ENCODE measurements at places on chromosomes 6 and 20.

DNA sequence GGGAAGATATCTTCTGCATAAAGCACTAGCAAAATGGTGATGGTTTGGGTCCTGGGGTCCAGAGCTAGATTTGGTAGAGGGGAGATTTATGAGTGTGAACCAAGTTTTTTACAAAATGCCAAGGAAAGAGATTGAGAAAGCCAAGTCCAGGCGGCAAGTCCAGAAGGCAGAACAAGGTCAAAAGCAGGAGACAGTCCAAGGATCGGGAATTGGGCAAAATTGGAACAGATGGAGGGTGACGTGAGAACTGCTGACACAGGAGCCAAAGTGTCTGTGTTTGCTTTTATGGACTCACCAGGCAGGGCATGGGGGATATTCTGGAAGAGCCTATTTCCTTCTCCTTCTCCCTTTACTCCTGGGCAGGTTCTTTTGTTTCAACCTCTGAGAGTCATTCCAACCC is 4.1 kb downstream of the NHLRC1 start:
- no peak for DNase-seq

GRCh38 chr20:51337126-51337805 is 205.3 kb downstream of the NFATC2 start:
- DNase-seq = no peak

DNA sequence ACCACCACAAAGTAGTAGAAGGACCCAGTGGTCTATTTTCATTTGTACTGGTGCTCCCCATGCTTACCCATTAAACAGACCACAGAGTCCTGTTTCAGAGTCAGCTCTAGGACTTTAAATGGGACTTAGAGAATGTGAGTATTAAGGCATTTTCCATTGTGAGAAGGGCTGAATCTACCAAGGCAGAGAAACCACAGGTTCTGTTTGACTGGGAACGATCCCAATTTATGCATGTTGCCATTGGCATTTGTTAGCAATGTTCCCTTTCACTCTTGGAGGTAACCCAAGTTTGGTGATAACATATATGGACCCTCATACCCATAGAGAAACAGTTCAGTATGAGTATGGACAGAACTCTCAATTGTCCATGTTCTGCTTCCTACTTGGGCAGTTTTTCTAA is 672.8 kb downstream of the KIF16B start:
- no peak for DNase-seq

DNA sequence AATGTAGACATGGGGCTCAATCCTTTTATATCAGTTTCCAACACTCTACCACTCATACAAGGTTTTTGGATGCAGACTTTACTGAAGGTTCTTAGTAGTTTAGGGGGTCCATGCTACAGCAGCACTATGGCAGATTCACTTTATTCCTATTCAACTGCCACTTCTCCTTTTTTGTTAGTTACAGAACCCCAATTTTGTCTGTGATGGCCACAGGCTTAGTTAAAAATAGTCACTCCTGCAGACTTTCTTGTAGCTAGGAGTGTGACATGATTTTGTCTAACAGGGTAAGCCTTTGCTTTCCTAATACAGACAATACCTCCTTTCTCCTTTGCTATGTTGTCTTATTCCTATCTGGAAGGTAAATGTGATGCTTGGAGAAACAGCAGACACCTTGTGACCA is 90.0 kb upstream of the SLC24A3 start:
- DNase-seq = no peak

- no peak for DNase-seq
Measured at GRCh38 chr6:131003488-131004386, 59.3 kb downstream of the EPB41L2 start.

GRCh38 chr6:124772733-124773319 is 189.4 kb upstream of the RNF217 start:
- no peak for DNase-seq

DNA sequence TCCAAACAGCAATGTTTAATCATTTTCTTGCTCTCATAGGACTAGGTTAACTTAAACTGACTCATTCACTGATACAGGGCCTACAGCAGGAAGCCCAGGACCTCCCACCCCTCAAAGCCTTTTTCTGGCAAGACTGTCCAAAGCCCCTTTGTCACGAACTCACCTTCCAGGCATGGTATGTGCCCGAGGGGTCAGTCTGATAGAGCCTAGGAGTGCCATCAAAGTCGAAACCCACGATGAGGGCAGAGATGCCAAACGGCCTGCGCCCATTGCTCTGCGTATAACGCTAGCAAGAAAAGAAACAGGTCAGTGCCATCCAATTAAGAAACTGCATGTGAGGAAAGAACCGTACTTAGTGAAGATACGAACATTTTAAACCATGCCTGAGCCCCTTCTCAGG is 4.3 kb downstream of the PSMA7 start:
- no peak for DNase-seq

GRCh38 chr6:42979523-42980177 is 669 bp upstream of the PEX6 start:
- no peak for DNase-seq

GRCh38 chr6:157911278-157911677 is 70.4 kb upstream of the SYNJ2 start:
- DNase-seq = no peak

DNA sequence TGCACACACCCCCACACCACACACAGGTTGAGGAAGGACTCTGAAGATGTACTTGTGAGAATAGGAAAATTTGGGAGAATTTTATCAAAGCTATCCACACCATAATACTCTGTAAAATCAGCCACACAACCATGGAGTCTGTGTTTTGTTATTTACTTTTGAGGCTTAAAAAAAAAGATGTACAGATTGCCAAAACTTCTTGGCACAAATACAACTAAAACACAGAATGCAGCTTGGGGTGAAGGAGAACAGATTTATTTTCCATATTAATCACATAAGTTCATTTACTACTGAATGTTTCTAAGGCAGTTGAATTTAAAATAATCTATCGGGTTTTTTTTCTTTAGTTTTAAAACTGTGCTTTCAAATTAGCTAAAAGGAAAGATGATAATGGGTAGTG is 32.8 kb upstream of the KCNQ5 start:
- no peak for DNase-seq

DNA sequence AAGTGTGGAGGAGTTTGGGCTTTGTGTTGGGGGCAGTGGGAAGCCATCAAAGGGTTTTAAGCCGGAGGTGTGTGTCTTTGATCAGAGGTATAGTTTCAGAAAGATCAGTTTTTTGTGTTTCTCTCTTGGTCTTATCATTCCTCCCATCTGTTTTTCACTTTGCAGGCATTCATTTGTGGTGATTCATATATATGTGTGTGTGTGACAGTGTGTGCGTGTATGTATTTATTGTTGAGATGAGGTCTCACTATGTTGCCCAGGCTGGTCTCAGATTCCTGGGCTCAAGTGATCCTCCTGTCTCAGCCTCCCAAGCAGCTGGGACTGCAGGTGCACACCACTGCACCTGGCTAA is 11.1 kb upstream of the SERINC3 start:
- no peak for DNase-seq

GRCh38 chr6:101202867-101203374 is 190.6 kb upstream of the GRIK2 start:
- DNase-seq = no peak

DNA sequence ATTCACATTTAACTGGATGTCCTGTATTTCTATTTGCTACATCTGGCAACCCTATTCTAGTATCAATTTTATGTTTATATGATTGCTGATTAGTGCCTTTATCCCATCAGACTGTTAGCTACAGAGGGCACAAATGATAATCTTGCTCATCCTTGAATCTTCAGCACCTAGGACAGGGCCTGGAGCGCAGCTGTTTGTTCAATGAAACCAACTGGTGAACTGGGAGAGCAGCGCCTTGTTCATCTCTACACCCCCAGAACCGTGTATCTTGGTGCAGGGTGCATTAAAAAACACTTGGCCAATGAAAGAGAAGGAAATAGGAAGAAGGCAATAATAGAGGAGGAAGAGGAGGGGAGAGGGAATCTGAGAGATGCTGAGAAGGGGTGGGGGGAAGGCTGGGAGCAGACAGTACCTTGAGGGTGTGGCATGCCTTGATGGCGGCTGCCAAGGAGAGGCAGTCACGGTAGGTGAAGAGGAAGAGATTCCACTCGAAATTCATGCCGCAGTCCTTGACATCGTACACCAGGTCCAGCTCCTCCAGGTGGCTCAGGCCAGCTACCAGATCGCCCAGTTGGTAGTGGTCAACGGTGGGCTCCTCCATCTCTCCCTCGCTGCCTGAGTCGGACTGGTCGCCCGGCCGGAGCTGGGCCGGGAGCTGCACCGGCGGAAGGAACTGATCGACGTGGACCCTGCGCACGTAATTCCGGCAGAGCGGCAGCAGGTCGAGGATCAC is 15.5 kb downstream of the TMEM151B start:
- no peak for DNase-seq

DNA sequence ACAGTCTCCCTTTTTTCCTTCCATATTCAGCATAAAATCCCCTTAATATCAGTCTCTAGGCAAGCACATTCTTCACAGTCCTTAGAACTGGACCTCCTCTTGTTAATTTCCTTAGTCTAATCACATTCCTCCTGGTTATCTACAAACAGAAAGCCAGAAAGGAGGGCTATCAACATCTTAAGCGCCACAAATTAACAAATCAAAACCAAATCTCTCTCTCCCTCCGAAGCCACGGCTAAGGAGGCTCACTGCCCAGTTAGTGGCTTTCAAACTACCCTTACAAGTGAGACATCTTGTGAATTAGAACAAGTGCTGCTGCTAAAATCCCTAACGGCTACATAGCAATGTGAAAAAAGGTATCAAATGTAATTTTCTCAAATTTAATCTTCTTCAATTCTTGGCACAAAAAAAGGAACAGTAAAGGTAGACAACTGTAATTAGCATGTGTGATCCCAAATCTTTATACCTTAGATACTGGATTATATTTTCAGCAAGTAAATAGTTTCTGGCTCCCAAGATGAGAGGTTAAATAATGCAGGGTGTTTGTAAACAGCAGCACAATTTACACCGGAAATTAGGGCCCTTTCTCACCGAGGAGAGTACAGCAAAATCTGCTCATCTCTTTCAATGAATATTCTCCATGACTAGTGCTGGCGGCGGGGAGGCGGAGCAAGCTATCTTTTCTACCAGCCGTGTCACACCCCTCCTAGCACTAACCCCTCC is 1.4 kb upstream of the TRIM39 start:
- DNase-seq = peak; percentile 75

DNA sequence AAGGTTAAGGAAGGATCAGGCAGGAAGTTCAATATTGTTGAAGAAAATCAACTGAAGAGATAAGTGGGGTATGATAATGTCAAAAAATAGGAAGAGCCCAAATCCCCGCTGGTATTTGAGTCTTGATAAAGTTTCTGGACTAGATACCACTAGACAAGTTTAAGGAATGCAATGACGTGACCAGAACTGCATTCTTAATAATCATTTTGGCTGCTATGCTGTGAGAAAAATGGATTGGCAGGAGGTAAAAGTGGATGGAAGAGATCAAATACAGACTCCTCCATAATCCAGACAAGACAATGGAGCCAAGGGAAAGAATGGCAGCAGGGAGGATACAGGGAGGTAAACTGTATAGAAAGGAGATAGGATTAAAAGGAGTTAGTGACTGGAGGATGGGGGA is 128.2 kb downstream of the COL12A1 start:
- DNase-seq = no peak

DNA sequence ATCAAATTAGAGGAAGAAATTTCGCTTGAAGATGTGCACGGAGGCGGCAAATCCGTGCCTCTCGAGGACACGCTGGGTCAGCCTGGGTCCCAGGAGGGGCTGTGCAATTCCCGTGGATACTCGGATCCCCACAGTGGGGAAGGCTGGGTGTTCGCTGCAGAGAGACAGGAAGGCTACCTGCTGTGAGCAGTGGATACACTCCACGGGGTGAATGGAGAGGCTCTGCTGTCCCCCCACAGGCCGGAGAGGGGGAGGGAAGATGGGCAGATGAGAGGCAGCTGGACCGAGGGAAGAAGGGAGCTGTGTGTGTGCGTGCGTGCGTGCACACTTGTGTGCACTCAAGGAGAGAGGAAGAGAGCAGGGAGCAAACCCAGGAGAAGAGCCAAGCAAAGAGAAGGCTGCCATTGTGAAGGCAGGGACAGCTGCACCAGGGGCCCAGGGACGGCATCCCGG is 57.3 kb downstream of the SULF2 start:
- no peak for DNase-seq

- DNase-seq = peak; percentile 91
Measured at GRCh38 chr20:23420943-23421931, at the start of gene NAPB. TSS of gene NAPB (minus strand) at chr20:23421488. CDS start at chr20:23421402, 86 bp downstream.

- DNase-seq = no peak
Measured at GRCh38 chr20:42191140-42191860, 573.1 kb upstream of the CHD6 start.
